ENCODE measurements at places on chromosomes 12 and 14.
A peak's percentile ranks its signal among the peaks of the same experiment; 100 is the strongest.

DNA sequence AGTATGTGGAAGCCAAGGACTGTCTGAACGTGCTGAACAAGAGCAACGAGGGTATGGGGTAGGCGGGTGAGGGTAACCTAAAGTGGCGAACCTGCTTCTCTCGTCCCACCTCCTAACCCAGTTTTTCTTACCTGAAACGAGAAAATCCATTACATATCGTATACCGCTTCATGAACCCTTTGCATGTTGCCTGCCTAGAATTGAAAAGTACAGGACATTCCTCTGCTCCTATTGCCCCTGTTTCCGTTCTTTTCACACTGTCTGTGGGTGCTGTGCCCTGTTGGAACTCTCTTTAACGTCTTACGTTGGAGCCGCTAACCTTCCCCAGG, 513 bp downstream of the PFDN5 start:
- DNase-seq, result no peak

GRCh38 chr12:79069009-79069408, 204.4 kb downstream of the SYT1 start:
- DNase-seq, result no peak

DNA sequence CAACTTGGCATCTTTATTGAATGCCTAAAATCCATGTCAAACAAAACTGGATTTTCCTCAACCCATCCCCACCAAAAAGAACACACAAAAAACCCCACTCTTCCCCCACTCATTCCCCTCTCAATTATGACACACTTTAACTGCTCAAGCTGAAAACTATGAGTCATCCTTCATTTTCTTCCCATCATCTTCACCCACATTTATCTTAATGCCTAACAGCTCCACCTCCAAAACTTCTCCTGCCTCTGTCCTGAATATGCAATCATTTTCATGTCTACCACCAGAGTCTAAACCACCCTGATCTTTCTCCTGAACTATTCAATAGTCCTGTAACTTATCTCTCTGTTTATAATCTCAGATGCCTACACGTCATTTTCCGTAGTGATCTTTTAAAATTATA, 239.7 kb downstream of the BCAT1 start:
- DNase-seq, result no peak

DNA sequence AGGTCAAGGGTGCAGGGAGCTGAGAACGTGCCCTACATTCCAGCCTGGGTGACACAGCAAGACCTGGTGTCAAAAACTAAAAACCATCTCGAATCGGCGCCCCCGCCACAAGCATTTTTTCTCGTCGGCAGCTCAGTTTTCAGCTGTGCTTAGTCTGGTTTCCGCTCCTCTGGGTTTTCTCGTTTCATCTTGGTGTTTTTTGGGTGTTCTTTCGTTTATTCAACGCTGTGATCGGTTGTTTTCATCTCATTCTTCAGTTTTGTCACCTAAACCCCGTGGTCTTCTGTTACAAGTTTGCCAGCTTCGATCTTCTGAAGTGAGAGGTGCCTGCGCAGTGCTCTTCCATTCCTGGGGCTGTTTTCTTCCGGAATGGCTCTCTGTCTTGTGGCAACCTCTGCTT, 41.4 kb downstream of the NOC4L start:
- DNase-seq, result no peak

GRCh38 chr14:67900231-67900630, 80.7 kb downstream of the RAD51B start:
- DNase-seq, result no peak

- DNase-seq, result no peak
Measured at GRCh38 chr12:50102646-50103309, 1.0 kb upstream of the GPD1 start.

DNA sequence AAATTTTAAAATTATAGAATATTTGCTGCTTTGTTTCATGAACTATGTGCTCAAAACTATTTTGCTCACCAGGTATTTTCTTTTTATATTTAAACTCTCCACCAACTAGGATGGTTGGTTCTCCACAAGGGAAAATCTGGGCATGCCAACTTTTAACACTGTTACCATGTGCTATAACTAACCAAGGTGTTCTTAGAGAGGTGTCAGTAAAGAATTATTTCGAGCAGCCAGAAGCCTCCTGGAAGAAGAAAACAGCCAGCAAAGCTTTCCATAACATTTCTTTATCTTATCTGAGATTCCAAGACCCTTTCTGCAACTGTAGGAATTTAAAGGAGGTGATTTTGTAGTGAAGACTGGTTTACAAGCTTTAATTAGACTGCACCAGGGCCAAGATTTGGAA, 97.3 kb downstream of the PRICKLE1 start:
- no peak for DNase-seq

GRCh38 chr12:3727877-3728632, 24.9 kb downstream of the CRACR2A start:
- DNase-seq, result peak; percentile 48

GRCh38 chr12:76704693-76705092, 59.2 kb upstream of the ZDHHC17 start:
- no peak for DNase-seq

DNA sequence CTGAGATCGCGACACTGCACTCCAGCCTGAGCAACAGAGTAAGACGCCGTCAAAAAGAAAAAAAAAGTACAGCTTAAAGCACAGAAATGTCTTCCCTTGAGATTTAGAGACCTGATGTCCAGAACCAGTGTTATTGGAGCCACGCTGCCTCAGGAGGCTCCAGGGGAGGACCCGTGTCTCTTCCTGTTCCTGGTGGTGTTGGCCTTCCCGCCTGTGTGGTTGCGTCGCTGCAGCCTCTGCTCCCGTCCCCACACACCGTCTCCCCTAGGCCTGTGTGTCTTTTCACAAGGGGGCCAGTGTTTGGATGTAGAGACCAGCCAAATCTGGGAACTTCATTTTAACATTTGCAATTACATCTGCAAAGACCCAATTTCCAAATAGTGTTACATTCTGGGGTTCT, 8.6 kb upstream of the FBRSL1 start:
- DNase-seq, result no peak

- no peak for DNase-seq
Measured at GRCh38 chr12:72110937-72111650, 161.1 kb upstream of the TRHDE start.

DNA sequence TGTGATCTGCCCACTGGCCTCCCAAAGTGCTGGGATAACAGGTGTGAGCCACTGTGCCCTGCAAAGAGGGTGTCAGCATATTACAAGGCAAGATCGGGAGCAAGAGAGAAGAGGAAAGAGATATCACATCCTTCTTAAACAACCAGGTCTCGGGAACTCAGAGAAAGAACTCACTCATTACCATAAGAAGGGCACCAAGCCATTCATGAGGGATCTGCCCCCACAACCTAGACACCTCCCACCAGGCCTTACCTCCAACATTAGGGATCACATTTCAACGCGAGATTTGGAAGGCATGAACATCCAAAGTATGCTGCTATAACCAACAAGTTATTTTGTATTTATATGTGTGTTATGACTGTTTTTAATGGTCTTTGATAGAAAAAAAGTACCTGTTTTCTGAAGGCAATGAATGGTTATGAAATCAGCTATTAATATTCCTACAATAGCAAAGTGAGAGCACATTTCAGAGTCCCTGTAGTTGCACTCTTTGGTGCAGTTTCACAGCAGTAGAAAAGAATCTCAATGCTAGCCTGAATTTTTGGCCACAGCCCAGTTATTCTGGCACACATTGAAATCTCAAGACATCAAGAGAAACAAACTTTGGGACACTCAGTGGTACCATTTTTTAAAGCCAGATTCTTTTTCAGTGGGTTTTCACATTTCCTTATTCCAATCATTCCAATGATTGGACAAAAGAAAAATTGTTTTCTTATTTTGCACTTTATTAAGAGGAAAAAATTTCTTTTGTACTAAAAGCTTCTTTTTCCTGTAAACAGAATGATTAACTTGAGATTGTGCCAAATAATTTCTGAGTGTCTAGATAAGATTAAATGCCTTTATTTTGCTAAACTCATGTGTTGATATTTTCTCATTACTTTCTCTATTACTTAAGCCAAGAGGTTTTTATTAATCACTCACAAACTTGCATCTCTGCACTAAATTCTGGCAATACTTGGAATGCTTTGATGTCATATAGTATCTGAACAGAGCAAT, 582.6 kb upstream of the ATP2B1 start:
- no peak for DNase-seq

DNA sequence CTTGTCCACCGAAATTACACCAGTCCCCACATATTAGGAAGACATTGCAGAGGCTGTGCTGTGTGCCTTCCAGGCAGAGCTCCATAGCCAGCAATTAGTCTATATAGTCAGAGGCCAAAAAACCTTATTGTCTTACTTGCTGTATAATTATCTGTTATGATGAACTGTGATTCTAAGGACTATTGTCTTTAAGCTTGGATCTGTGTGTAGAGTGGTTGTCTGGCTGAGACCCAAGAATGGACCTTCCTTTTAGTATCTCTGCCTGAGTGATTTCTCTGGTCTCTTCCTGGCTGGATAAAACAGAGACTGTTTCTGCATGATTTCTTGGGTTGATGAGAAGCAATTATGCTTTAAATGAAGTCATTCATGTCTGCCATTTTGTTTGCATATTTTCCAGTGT, 465.3 kb downstream of the PRKD1 start:
- DNase-seq, result no peak

GRCh38 chr14:68628605-68629310, 164.1 kb downstream of the ZFP36L1 start:
- peak; percentile 26 for DNase-seq

DNA sequence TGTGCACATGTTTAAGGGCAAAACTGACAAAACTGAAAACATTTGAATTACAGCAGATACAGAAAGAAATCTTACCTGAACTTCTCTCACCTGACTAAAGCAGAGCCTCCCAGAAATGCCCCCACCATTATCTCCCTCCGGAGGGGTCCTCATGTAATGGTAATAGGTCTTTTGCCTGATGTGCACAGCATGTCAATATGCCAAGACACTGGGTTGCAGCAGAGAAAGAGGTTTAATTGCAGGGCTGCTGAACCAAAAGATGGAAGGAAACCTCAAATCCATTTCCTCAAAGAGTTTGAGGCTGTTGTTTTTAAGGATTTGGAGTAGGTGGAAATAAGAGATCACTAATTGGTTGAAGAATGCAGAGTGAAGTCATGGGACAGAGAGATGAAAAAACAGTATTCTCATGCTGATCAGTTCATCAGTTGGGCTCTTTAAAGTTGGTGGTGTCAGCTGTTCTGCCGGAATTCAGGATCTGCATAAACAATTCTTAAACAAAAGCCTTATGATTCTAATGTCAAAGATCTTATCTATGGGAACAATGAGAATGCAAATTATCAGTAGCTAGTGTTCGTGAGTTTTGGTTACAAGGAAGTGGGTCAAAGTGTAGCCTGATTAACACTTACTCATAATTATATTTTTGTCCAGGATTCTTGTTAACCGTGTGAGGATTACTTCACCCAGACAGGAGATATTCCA, 18.2 kb downstream of the ANG start:
- DNase-seq, result no peak

DNA sequence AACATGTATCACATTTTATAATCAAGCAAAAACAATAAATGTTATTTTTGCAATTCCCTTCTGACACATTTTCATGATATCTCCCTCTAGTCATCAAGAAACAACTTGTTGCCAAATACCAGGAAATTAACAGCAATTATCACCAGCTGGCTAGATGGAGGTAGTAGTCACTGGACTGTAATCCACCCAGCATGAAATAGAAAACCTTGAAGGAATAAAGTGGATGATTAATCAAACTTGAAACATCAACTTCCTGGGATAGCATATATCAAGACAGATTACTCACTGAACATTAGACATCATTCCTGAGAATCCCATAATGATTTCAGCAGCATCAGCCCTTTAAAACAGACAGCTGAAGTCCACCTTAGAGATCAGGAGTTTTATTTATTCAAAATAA, 259.0 kb downstream of the CCDC59 start:
- no peak for DNase-seq

DNA sequence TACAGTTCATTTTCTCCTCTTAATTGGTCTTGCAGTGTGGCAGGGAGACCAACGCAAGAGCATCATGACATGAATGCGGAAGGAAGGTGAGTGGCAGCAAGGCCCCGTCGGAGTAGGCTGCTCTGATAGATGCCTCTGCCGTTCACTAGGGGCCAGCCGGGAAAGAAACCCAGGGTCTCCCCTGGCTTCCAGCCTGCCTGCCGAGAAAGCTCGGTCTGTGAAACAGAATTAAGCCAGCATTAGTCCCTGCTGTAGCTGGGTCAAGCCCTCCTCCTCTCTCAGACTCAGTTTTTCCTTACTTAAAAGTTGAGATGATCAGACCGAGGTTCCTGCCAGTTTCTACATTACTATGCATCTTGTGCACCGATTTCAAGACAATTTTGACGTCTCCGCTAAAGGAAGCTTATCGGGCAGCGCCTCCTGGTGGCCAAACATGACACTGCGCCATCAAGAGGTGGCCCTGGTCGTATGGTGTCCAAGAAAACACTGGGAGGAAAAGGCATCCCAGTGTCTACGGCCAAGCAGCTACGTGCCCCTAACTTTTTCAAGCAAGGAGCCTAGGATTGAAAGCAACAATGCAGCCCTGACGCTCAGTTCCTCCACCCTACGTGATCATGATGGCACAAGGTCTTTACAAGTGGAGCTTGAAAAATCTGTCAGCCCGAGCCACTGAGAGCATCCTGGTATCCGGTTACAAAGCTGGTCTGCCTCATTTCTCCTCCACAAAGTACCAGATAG, 131.6 kb downstream of the KSR2 start:
- peak; percentile 45 for DNase-seq

DNA sequence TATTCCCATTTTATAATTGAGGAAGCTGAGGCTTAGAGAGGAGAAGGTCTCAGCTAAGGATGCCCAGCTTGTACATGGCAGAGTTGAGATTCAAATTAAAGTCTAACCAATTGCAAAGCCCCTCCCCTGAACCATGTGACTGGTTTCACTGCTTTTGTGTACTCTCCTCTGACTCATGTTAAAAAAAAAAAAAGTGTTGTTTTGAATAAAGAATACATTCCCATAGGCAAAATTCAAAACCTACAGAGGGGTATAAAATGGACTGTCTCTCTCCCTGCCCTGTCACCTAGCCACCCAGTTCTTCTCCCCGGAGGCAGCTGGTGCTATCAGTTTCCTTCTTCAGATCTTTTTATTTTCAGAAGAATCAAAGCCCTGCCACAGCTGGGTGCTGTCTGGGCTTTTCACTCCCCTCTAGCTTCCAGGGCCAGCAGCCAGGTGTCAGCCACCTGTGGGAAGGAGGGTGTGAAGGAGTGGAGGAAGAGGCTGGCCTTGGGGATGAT, 5.4 kb downstream of the PSMD9 start:
- DNase-seq, result no peak

- DNase-seq, result no peak
Measured at GRCh38 chr12:113521708-113522107, 50.0 kb upstream of the LHX5 start.

- no peak for DNase-seq
Measured at GRCh38 chr12:33587354-33587753, 147.7 kb upstream of the SYT10 start.

GRCh38 chr12:67498991-67499390, 149.6 kb upstream of the DYRK2 start:
- no peak for DNase-seq

Data from CD4-positive, alpha-beta T cell treated with Interferon gamma for 1 hour (primary cell).